ENCODE measurements at places on chromosomes 2 and 18.
A peak's percentile ranks its signal among the peaks of the same experiment; 100 is the strongest.

- no peak for DNase-seq
- no peaks in the 10 kb centered on the region for H3K4me1 ChIP-seq
- no peaks in the 10 kb centered on the region for H3K36me3 ChIP-seq
- H3K4me3 ChIP-seq: no peak overlapping the region
- H3K27ac ChIP-seq: no peak overlapping the region
Measured at GRCh38 chr2:169105476-169105875, 36.1 kb downstream of the DHRS9 start.

- H3K4me3 ChIP-seq: peak overlapping the region; percentile 94
- no peaks in the 10 kb centered on the region for H3K4me1 ChIP-seq
- H3K27me3 ChIP-seq: no peaks in the 10 kb centered on the region
- no peaks in the 10 kb centered on the region for H3K36me3 ChIP-seq
- peak overlapping the region; percentile 63 for H3K27ac ChIP-seq
Measured at GRCh38 chr2:202870431-202871299, 901 bp downstream of the ICA1L start.

GRCh38 chr2:111149882-111150455 lies 29.3 kb downstream of the BCL2L11 start:
- H3K36me3 ChIP-seq: peaks cover 23% of the 10 kb centered on the region
- no peak overlapping the region for H3K4me3 ChIP-seq
- H3K27ac ChIP-seq: no peak overlapping the region
- H3K27me3 ChIP-seq: no peaks in the 10 kb centered on the region
- no peak for DNase-seq

DNA sequence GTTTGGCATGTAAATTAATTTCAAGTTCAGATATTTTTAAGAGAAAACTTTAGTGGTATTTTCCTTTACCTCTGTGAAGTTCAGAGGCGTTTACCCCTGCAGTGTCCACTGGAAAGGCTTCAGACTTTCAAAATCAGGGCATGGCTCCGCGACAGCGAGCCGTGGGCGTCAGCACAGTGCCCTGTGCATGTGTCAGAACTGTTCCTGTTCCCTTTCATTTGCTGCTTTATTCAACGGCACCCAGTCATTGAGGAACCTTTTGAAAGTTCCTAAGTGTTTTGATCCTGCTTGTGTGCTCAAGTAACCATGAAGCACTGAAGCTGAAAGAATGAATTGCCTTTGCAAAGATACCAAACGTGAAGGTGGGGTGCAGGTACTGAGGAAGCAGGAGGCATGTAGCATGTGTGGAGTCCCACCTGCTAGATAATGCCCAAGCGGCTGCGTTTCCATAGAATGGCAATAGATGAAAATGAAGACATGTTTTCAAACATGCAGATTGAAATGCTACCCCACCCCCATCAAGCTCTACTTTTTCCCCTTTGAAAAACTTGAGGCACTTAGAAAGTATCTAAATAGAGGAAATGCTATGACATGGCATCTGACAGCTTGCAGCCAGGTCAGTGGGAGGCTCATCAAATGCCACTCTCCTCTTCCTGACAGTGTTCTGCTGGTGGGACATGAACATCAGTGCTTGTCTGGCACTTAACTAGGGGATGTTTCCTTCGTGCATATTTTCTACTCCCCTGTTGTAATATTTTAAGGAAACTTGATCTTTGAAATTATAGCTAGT lies 148.6 kb downstream of the ZNF236 start:
- no peak overlapping the region for H3K27ac ChIP-seq
- H3K4me3 ChIP-seq: no peak overlapping the region
- H3K4me1 ChIP-seq: no peaks in the 10 kb centered on the region

GRCh38 chr2:96832408-96832753 lies 11.4 kb downstream of the ANKRD23 start:
- no peaks in the 10 kb centered on the region for H3K27me3 ChIP-seq
- H3K27ac ChIP-seq: peak overlapping the region; percentile 26
- H3K4me1 ChIP-seq: peaks cover 14% of the 10 kb centered on the region
- H3K4me3 ChIP-seq: no peak overlapping the region
- DNase-seq: no peak

DNA sequence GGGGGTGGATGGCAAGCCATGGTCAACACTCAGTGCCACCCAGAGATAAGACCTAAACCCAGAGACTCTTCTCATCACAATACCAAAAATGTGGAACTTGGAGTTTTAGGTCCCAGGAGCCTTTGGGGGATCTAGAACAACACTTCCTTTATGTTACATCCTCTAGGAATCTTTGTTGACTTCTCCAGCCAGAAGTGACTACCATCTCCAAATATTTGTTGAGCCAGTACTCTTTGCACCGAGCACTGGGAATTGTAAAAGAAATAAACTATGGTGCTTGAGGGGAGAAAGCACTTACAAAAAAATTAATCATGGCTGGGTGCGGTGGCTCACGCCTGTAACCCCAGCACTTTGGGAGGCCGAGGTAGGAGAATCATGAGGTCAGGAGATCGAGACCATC lies 120.0 kb upstream of the TMEM200C start:
- H3K36me3 ChIP-seq: no peaks in the 10 kb centered on the region
- no peaks in the 10 kb centered on the region for H3K4me1 ChIP-seq
- no peak overlapping the region for H3K27ac ChIP-seq
- H3K4me3 ChIP-seq: no peak overlapping the region
- H3K27me3 ChIP-seq: no peaks in the 10 kb centered on the region

DNA sequence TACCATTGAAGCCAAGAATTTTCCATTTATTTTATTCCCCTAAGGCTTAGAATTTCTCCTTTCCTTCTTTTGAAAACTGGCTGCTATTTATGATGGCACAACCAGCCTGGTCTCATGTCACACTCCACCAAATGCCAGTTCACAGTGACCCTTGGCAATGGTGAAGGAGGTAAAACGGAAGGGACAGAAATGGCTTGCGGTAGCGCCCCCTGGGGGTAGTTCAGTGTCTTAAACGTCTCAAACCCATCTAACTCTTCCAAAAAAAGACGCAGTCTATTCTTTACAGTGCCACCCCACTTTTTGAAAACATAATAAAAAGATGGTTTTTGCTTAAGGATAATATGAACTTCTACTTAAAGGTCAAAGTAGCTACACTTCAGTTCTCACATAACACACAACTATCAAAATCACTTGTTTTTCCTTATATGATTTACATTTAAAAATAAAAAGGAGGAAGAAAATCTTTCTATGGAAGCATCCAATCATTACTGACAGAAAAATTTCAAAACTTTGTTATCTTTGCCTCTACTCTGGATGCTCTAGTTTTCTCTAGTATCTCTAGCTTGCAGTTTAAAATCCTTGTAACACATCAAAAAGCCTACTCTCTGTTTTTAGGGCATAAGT lies 28.0 kb downstream of the PNO1 start:
- no peak overlapping the region for H3K4me3 ChIP-seq
- H3K27me3 ChIP-seq: no peaks in the 10 kb centered on the region
- H3K27ac ChIP-seq: no peak overlapping the region

GRCh38 chr2:112229348-112229747 lies 25.5 kb downstream of the ZC3H8 start:
- DNase-seq: peak; percentile 54
- H3K4me3 ChIP-seq: no peak overlapping the region
- H3K4me1 ChIP-seq: peaks cover 3% of the 10 kb centered on the region
- H3K27me3 ChIP-seq: no peaks in the 10 kb centered on the region

DNA sequence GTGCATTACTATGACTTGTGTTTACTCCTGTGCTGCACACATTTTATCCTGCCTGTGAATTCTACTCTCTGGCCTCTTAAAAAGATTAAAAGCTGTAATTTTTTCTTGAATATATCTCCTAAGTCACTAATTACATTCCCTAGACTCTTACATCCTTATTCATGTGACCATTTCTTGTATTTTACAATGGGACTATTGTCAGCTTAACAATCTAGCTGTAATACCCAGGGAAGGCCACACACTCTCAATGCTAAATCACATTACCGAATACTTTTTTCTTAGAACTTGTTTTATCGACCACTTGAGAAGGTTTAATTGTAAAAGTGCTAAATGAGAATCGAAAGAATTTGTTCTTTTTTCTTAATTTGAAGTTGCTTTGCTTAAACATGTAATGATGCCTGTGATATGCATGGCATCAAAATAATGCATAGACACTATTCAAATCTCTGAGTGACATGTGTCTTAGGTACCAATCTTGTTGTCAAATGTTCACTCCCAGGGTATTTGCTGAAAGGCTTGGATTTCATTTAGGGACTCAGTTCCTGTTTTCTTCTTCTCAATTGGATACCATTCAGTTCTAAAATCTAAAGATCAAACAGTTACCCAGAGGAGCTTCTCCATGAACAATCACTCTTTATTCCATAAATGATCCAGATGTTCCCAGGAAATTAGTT lies 498.5 kb downstream of the DPP10 start:
- no peak for DNase-seq
- no peaks in the 10 kb centered on the region for H3K27me3 ChIP-seq
- H3K4me3 ChIP-seq: no peak overlapping the region
- no peak overlapping the region for H3K27ac ChIP-seq
- no peaks in the 10 kb centered on the region for H3K4me1 ChIP-seq

- no peak overlapping the region for H3K27ac ChIP-seq
- H3K36me3 ChIP-seq: no peaks in the 10 kb centered on the region
- peaks cover 11% of the 10 kb centered on the region for H3K4me1 ChIP-seq
- no peaks in the 10 kb centered on the region for H3K27me3 ChIP-seq
- DNase-seq: no peak
Measured at GRCh38 chr2:222179592-222179991, 119.2 kb downstream of the PAX3 start.

DNA sequence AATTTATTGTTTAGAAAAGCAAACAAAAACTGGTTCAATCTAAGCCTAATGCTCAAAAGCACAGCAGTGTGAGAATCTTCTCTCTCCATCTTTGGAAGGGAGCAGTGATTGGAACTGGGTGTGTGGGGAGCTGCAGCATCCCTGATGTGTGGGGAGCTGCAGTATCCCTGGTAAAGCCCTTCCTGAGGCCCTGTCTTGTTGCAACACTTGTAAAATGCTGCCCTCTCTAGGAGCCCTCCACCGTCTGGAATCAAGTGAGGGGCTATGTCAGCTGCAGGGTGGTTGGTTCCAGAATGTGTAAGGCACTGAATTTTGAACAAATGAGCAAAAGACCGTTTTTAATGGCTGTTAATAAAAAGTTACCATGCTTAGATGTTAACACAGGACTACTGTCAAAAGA lies 147.7 kb upstream of the RAB12 start:
- DNase-seq: no peak
- H3K4me1 ChIP-seq: no peaks in the 10 kb centered on the region
- no peaks in the 10 kb centered on the region for H3K27me3 ChIP-seq
- H3K36me3 ChIP-seq: no peaks in the 10 kb centered on the region
- H3K27ac ChIP-seq: no peak overlapping the region

- no peak overlapping the region for H3K27ac ChIP-seq
- no peaks in the 10 kb centered on the region for H3K27me3 ChIP-seq
- H3K4me1 ChIP-seq: 0 out of 2 replicates have a peak, but pooled peaks cover 4% of the 10 kb centered on the region
- DNase-seq: no peak
- H3K4me3 ChIP-seq: no peak overlapping the region
Measured at GRCh38 chr2:98085649-98086048, 1.3 kb upstream of the VWA3B start.

DNA sequence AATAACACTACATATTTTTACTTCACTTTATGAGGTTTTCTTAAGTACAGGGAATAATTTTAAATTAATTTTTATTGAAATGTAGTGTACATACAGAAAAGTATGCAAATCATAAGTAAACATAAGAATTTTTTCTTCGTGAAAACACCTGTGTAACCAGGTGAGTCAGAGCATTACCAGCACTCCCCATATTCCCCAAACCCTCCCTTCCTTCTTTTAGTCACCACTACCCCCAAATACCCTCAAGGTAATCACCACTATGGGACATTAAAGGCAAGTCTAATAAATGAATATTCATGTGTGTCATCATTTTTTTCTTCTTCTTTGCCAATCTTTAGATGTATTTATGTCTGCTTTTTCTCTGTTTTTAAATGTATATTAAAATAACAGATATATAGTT lies 139.9 kb upstream of the LTBP1 start:
- H3K36me3 ChIP-seq: no peaks in the 10 kb centered on the region
- no peak overlapping the region for H3K4me3 ChIP-seq
- DNase-seq: no peak
- H3K27ac ChIP-seq: no peak overlapping the region

DNA sequence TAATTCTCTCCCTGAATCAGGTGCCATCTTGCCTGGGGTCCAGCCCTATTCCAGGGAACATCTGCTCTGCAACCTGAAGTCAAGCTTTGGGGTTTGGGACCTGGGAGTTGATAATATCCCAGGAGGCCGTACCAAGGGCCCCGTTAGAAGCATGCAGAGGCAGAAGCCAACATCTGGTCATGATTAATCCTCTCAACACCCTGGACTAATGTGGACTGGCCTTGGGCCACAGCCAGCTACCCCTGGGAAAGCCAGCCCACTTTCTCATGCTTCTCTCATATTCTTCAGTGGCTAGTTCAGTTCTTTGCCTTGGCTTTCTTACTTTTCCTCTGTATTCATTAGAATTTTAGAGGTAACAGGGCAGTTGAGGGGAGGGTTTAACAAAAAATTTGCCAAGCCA lies 515.6 kb upstream of the NRP2 start:
- H3K4me3 ChIP-seq: no peak overlapping the region
- H3K27ac ChIP-seq: no peak overlapping the region
- no peaks in the 10 kb centered on the region for H3K36me3 ChIP-seq
- no peaks in the 10 kb centered on the region for H3K27me3 ChIP-seq
- DNase-seq: no peak

- no peak overlapping the region for H3K27ac ChIP-seq
- no peak overlapping the region for H3K4me3 ChIP-seq
- 0 out of 2 replicates have a peak, but pooled peaks cover 4% of the 10 kb centered on the region for H3K27me3 ChIP-seq
- H3K36me3 ChIP-seq: no peaks in the 10 kb centered on the region
- no peak for DNase-seq
- H3K4me1 ChIP-seq: no peaks in the 10 kb centered on the region
Measured at GRCh38 chr2:37449761-37450296, 105.4 kb downstream of the QPCT start.

- H3K4me3 ChIP-seq: no peak overlapping the region
- DNase-seq: no peak
- H3K36me3 ChIP-seq: no peaks in the 10 kb centered on the region
- H3K27ac ChIP-seq: no peak overlapping the region
Measured at GRCh38 chr18:78126106-78126505, 853.5 kb upstream of the SALL3 start.

DNA sequence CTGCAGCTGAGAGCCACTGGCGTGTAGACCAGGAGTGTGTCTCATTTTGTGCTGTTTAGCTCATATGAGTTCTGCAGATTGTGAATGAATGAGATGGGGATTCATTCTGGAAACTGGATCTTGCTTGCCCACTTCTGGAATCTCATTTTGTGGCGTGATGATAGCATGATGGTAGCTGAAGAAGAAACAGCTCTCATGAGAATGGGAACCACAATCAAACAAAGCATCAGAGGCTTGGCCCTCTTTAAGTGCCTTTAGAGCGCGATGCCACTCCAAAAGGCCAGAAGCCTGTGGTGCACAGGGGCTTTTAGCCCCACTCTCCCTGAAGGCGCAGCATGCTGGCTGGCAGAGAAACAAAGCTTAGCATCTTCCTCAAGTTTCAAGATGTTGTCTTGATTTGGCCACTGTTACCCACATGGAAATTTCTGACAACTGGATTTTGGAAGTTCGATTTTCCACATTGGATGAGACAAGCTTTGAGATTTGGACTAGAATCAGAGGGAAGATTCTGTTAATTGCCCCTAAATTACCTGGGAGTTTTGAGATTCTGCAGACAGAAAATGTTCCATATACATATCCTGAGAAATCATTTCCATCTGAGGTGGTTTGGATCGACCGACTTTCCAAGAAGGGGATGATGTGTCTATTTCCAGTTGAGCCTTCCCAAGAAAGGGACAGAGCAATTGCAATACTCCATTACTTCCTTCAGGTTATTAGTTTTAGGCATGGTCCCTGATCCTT lies 234.5 kb downstream of the VAPA start:
- no peak overlapping the region for H3K4me3 ChIP-seq
- no peak overlapping the region for H3K27ac ChIP-seq
- DNase-seq: no peak

- H3K27me3 ChIP-seq: no peaks in the 10 kb centered on the region
- no peak for DNase-seq
- H3K4me3 ChIP-seq: no peak overlapping the region
Measured at GRCh38 chr2:104597942-104598341, 256.0 kb upstream of the POU3F3 start.
